ENCODE measurements at places on chromosomes 5 and 9. TPM values are rescaled to one million over a fixed set of nuclear protein-coding genes. Genes with fewer than 3 reads are reported as not detected.

- no peak for DNase-seq
Observed at GRCh38 chr9:131049829-131050715, 41.1 kb downstream of the LAMC3 start.

DNA sequence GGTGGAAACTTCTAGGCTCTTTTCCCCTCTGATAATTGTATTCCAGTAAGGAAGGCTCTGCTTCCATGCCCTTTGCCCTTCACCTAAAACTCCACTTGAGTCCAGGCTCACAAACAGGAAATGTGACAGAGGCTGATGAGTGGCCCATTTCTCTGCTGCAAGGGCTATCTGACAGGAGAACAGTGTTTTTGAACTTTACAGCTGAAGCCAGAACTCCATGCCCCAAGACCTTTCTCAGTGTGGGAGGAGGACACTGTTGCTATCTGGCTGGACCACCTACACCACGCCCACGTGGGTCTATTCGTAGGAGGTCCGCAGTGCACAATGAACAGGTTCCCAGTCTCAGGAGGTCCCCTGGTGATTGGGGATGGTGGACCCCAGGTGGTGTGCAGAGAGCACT, 13.6 kb downstream of the GGTA1 start:
- no peak for DNase-seq

- no peak for DNase-seq
Observed at GRCh38 chr5:154223320-154223719, 32.8 kb downstream of the GALNT10 start.

DNA sequence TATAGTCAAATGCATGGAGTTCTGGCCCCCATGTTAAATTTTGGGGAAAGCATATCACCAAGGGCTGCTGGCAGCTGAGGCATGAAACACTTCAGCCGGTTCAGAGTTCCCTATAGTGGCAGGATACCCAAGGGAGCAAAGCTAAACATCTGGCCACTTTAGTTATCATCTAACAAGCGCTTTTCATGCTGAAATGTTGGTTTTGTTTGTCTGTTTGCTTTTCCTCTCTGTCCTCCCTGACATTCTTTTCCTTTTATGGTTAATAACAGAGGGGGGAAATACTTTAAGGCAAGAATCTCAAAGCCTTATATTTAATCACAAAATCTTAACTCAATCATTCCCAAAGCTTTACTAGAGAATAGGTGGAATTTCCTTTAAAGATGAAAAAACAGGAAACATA, 11.9 kb downstream of the APBA1 start:
- DNase-seq: no peak

DNA sequence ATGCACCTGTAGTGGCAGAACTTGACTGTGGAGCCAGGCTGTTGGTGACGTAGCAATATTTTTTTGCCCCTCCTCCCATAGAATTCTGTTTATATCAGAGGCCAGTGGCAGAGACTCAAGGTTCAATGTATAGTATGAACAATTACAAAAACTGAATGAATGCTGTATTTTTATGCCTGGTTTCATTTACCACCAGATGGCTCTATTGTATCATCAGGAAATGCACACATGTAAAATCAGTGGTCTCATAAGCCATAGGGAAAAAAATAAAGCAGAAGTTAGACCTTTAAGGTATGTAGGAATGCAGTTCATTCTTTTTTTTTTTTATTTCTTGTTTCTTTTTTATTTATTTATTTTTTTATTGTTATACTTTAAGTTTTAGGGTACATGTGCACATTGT, 43.6 kb downstream of the CCDC192 start:
- peak; percentile 55 for DNase-seq

- no peak for DNase-seq
Observed at GRCh38 chr9:122143876-122144405, 15.6 kb downstream of the NDUFA8 start.

DNA sequence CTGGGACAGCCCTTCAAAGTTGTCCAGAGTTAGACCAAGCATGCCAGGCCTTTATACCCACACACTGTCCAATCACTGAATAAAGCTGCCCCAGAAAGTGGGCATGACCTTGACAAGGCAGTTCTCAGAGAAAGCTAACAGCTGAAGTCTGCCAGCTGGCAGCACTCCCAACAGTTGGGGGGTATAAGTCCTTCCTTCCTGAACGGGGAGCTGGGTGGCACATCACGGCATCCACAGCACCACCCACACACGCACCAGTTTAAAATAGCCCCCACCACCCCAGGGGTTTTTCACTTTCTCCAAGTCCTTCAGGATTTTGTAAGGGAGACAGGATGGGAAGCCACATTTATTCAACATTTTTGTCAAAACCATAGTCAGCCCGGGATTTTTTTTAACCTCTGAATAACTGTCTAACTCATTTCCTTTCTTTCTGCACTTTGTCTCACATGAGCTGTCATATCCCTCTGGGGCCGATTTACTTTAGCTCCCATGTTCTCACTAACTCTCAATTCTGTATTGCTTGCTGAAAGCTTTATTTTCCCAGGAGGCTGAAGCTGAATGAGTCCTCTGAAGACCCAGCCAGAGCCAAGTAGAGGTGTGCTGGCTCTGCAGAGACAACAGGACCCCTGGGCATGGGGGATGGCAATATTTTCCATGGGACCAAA, 15.4 kb downstream of the FAM81B start:
- no peak for DNase-seq

DNA sequence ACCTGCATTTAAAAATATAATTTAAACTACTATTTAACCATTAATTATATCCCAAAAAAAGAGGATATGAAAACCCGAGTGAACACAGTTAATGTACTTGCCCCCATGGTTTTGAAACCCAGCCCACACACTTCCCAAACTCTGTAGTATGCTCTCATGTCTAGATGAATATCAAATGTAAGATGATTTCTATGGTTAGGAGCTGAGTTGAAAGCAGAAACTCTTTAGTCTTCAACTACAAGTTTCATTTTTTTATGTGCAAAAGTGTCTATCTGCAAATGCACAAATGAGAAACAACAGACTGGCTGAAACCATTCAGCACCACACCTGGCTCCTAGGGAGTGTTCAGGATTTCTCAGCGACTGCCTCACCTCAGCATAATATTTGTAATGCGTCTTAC, 183.3 kb downstream of the SEMA5A start:
- DNase-seq: no peak

GRCh38 chr5:95822542-95823181, at the start of gene GLRX:
GLRX (minus strand) TSS chr5:95822726; CDS start chr5:95822662, 64 bp downstream.
- peak; percentile 89 for DNase-seq

DNA sequence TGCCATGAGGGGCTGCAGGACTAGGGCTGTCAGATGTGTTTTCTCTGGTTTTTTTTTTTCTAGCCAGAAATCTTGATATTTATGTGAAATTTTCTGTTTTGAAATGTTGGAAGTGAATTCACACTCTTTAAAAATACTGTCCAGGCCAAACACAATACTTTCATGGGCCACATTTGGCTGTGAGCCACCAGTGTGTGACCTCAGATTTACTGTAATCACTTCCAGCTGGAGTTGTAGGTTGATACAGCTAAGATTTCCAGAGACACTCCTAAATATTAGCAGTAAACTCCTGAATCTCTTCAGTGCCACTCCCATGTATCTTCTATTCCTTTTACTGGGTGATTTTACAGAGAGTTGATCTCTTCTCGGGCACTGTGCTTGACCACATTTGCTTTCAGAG, 92.2 kb upstream of the CKMT2 start:
- peak; percentile 80 for DNase-seq

DNA sequence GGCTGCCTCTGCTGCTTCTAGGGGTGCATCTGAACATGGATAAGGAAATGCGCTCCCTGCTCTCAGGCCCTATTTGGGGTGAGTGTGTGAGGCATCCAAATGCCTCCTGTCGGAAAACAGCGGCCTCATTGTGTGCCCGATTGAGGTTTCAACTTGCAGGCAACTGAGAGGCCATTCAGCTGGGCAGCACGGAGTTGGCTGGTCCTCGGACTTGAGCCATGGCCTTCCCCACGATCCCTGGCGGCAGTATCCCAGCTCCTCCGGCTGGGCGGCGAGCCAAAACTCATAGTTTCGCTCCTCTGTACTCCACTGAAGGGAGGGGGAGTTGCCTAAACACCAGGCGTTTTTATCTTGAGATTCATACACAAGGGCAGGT, 597.3 kb upstream of the SGCD start:
- no peak for DNase-seq

- no peak for DNase-seq
Observed at GRCh38 chr5:177608243-177609075, 8.5 kb downstream of the B4GALT7 start.

DNA sequence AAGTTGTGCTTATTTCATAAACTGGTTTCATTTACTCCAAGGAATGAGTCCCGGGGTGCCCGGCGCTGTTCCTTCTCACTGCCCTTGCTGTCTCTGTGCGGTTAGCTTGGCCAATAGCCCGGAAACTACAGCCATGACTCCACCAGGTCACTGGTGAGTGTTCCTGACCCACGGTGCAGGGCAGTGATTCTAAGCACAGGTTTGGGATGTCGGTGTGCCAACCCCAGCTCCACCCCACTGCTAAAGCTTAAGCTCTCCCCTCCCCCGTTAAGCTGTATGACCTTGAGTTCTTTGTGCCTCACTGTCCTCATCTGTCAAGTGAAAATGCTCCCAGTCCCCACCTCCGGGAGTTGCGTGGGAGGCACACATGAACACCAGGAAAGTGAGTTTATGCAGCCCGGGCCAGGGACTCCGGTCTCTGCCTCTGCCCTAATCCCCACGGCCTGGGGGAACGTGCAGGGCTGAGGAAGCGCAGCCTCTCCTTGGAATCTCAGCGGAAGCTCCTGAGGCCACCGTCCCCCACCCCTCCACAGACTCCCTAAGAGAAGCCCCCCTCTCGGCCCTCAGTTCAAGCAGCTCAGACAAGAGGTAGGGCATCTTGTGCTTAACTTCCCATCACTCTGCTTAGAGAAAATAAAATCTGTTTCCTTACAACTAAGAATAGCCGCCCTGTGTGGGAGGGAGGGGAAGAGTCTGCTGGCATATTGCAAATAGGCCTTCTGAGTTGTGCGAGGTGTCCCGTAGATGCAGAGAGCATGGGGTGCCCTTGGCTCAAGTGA, 92.0 kb upstream of the RAI14 start:
- DNase-seq: peak; percentile 75

DNA sequence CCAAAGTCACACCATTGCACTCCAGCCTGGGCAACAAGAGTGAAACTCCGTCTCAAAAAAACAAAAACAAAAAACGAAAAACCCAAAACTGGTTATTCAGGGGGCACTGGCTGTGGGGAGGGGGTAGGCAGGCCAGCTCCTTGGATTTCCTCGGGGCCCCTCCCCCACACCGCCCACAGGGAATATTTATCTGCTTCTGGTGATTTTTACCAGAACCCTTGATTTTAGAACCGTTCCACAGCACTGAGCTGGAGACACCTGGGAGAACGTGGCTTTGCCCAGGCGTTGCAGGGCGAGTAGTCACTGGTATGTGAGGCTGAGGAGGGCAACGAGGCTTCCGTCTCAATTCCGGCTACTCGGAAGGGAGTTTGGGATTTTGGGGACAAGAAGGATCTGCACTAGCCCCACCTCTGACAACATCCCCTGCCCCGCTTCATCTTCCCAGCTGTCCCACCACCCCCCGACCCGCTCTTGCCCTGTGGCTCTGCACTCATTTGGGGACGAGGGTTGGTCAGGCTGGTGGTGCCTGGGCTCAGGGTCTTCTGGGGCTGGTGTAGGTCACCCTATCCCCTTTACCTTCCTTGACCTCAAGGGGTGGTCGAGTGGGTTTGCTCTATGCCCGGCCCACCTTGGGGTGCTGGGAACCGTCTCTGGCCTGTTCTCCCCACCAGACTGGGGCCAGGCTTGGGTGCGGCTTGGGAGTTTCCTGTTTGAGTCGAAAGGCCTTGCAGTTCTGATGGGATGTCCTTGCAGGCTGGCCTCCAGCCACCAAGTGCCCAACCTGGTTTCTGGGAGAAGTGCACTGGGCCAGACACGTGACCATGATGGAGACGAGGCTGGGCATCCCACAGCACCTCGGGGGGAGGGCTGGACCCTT, 3.5 kb downstream of the AHRR start:
- DNase-seq: no peak

DNA sequence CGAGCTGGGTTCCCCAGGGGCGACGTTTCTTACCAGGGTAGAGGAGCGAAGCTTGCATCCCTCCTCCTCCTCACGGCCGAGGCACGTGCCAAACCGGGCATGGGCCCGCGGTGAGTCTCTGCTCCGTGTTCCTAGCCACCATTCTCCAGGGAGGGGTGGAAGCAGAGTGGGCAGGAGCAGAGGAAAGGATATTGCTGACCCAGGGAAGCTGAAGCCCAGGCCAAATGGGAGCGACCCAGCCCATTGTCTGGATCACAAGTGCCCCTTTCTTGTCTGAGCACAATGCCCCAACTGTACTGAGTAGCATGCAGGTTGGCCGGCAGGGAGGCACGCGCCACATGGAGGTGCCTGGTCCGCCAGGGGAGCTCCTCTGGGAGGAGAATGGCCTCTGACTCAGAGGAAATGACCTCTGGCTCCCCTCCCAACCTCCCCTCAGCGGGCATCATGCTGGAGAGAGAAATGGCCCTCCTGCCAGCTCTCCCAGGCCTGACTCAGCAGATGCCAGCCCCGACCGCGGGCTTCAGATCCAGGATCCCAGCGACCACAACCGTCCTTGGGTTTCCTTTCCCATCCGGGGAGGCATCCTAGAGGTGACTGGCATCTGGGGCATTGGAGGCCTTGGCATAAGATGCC, 1.1 kb downstream of the PRR7 start:
- peak; percentile 51 for DNase-seq

DNA sequence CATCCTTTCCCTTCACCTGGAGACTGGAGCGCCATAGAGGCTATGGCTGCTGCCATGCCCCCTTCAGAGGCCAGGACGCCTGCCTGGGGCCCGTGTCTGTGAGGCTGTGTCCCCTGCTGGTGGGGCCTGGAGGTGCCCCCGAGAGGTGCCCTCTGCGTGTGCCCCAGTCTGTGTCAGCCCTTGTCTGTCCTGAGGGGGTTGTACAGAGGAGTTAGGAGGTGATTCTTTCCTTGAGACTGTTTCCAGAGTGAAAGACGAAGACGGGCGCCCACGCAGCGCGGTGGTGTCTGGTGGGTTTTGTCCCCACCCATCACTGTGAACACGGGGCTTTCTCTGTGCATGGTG, 24.6 kb downstream of the TRAF2 start:
- no peak for DNase-seq

- no peak for DNase-seq
Observed at GRCh38 chr9:98778711-98779530, 17.4 kb downstream of the ANKS6 start.

- no peak for DNase-seq
Observed at GRCh38 chr9:95511952-95512708, 4.6 kb downstream of the PTCH1 start.

Gene PCDHGB4
- polyA plus RNA-seq: 10.0 TPM

Gene IL13
- polyA plus RNA-seq: not detected

Gene DND1
- polyA plus RNA-seq: 0.67 TPM

Gene ACTBL2
- 0.29 TPM for polyA plus RNA-seq

Gene MEF2C
- 1.5 TPM for polyA plus RNA-seq

Gene LECT2
- not detected for polyA plus RNA-seq

Gene SLC34A1
- not detected for polyA plus RNA-seq

Gene CFAP77
- 0.13 TPM for polyA plus RNA-seq

Gene MVB12B
- 4.0 TPM for polyA plus RNA-seq

Gene KCNV2
- not detected for polyA plus RNA-seq
